ENCODE measurements at places on chromosomes 7 and 10. TPM values are rescaled to one million over a fixed set of nuclear protein-coding genes. Genes with fewer than 3 reads are reported as not detected.

Gene KIF20B
- 17.6 TPM for total RNA-seq

Gene CAMK2B
- total RNA-seq = not detected

Gene CALML3
- total RNA-seq = not detected

Gene NUTM2D
- total RNA-seq = 1.6 TPM

Gene CYP3A7
- total RNA-seq = not detected

Gene SFXN3
- 51.5 TPM for total RNA-seq

Gene TRIM50
- not detected for total RNA-seq

Gene EGR2
- total RNA-seq = 4.8 TPM

Gene ORAI2
- 33.9 TPM for total RNA-seq

Gene PDZD7
- total RNA-seq = 1.1 TPM

Gene RHOBTB1
- total RNA-seq = 0.37 TPM

Gene CARD11
- total RNA-seq = 126 TPM

Gene ZNF239
- 0.96 TPM for total RNA-seq

Gene ETV1
- 0.55 TPM for total RNA-seq

Gene MBL2
- total RNA-seq = not detected

Gene PRF1
- total RNA-seq = 16.5 TPM

Gene CNPY1
- not detected for total RNA-seq

Gene PRSS2
- not detected for total RNA-seq

Gene VIPR2
- not detected for total RNA-seq

Gene CADPS2
- not detected for total RNA-seq

Gene CRTAC1
- not detected for total RNA-seq

Gene ADAM8
- 157 TPM for total RNA-seq

Gene LRMDA
- total RNA-seq = not detected

Gene BMPR1A
- total RNA-seq = 14.8 TPM

Gene SGMS1
- 45.3 TPM for total RNA-seq

Gene CPA2
- not detected for total RNA-seq
